ENCODE measurements at places on chromosomes 13 and 19. TPM values are rescaled to one million over a fixed set of nuclear protein-coding genes. Genes with fewer than 3 reads are reported as not detected.
A peak's percentile ranks its signal among the peaks of the same experiment; 100 is the strongest.

The RAX2 gene
- not detected for total RNA-seq

The CLEC4G gene
- total RNA-seq: not detected

The FUT3 gene
- total RNA-seq: not detected

GRCh38 chr13:71624653-71625600 is 242.1 kb downstream of the DACH1 start:
- H3K36me3 ChIP-seq: no peaks in the 10 kb centered on the region
- no peak for DNase-seq
- no peak overlapping the region for H3K4me3 ChIP-seq
- H3K4me1 ChIP-seq: peaks cover 6% of the 10 kb centered on the region
- H3K27me3 ChIP-seq: no peaks in the 10 kb centered on the region
- peak overlapping the region; percentile 69 for H3K27ac ChIP-seq

GRCh38 chr13:100707818-100708740 is 33.5 kb upstream of the TMTC4 start:
- no peaks in the 10 kb centered on the region for H3K27me3 ChIP-seq
- no peaks in the 10 kb centered on the region for H3K36me3 ChIP-seq
- no peaks in the 10 kb centered on the region for H3K4me1 ChIP-seq
- no peak overlapping the region for H3K27ac ChIP-seq
- no peak overlapping the region for H3K4me3 ChIP-seq

DNA sequence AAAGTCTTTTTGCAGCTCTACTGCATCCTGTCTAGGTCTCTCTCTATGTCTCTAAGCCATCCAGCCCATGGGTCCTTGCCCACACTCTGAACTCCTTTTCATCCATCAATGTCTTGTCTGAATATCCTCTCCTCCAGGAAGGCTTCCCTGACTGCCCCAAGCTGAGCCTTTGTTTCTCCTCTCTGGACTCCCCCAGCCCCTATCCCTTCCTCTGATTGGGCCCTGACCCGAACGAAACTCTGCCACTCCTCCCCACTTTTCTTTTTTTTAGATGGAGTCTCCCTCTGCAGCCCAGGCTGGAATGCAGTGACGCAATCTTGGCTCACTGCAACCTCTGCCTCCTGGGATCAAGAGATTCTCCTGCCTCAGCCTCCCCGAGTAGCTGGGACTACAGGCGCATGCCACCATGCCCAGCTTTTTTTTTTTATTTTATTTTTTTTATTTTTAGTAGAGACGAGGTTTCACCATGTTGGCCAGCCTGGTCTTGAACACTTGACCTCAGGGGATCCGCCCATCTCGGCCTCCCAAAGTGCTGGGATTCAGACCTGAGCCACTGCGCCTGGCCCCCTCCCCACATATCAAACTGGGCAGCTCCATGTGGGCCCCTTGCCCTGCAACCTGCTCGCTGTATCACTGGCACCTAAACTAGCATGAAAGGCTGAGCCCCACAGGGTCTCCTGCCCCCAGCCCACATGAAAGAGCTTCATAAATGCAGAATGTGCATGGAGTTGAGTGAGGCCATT is 870 bp upstream of the UNC13A start:
- no peak for DNase-seq
- H3K27me3 ChIP-seq: peaks cover 52% of the 10 kb centered on the region
- no peak overlapping the region for H3K4me3 ChIP-seq
- peaks cover 13% of the 10 kb centered on the region for H3K4me1 ChIP-seq
- no peak overlapping the region for H3K27ac ChIP-seq
- no peaks in the 10 kb centered on the region for H3K36me3 ChIP-seq

GRCh38 chr13:97339988-97340749 is 93.8 kb upstream of the RAP2A start:
- no peak for DNase-seq
- H3K4me1 ChIP-seq: peaks cover 75% of the 10 kb centered on the region
- peaks cover 41% of the 10 kb centered on the region for H3K36me3 ChIP-seq
- no peak overlapping the region for H3K4me3 ChIP-seq
- no peaks in the 10 kb centered on the region for H3K27me3 ChIP-seq
- H3K27ac ChIP-seq: peak overlapping the region; percentile 81

GRCh38 chr13:109720758-109721184 is 65.6 kb downstream of the IRS2 start:
- H3K4me3 ChIP-seq: no peak overlapping the region
- no peaks in the 10 kb centered on the region for H3K36me3 ChIP-seq
- H3K27me3 ChIP-seq: peaks cover 8% of the 10 kb centered on the region
- H3K27ac ChIP-seq: no peak overlapping the region
- H3K4me1 ChIP-seq: no peaks in the 10 kb centered on the region

DNA sequence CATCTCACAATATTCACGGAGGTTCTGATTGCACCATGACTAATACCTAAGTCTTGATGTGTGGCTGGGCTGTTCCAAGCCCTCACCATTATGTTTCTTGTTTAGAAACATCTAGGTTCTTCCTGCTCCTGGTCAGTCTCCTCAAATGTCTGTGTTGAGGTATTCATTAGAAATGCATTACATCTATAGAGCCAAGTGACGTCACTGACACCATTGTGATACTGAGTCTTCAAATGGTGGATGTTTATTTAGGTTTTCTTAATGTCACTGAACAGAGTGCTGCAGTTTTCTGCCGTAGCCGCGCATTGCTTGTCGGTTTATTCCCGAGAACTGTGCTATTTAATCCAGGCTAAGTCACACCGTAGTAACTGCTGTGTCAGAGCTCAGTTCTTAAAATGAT is 142.4 kb upstream of the SPACA7 start:
- H3K36me3 ChIP-seq: no peaks in the 10 kb centered on the region
- no peak overlapping the region for H3K4me3 ChIP-seq
- DNase-seq: no peak
- H3K27ac ChIP-seq: no peak overlapping the region
- peaks cover 15% of the 10 kb centered on the region for H3K27me3 ChIP-seq

DNA sequence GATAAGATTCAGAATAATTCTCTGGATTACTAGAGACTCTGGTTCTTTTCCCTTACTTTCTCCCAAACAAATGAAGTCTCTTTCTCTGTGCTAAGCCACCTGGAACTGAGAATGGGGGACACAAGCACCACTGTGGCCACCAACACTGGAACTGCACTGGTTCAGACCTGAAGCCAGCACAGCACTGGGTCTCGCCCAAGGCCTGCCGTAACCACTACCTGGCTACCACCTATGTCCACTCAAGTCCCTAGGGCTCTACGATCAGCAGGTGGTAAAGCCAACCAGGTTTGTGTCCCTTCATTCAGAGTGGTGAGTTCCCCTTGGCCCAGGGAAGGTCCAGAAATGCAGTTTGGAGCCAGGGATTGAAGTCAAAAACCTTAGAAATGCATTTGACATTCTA is 626.2 kb downstream of the DIAPH3 start:
- H3K27me3 ChIP-seq: no peaks in the 10 kb centered on the region
- no peaks in the 10 kb centered on the region for H3K36me3 ChIP-seq
- H3K4me3 ChIP-seq: no peak overlapping the region
- H3K4me1 ChIP-seq: peaks cover 15% of the 10 kb centered on the region
- DNase-seq: no peak

GRCh38 chr13:44165889-44166496 is 207.6 kb upstream of the SERP2 start:
- no peaks in the 10 kb centered on the region for H3K27me3 ChIP-seq
- no peaks in the 10 kb centered on the region for H3K36me3 ChIP-seq
- peaks cover 3% of the 10 kb centered on the region for H3K4me1 ChIP-seq
- H3K4me3 ChIP-seq: no peak overlapping the region
- no peak for DNase-seq

- H3K27ac ChIP-seq: no peak overlapping the region
- DNase-seq: no peak
- no peaks in the 10 kb centered on the region for H3K36me3 ChIP-seq
- H3K4me1 ChIP-seq: no peaks in the 10 kb centered on the region
- peaks cover 6% of the 10 kb centered on the region for H3K27me3 ChIP-seq
- H3K4me3 ChIP-seq: no peak overlapping the region
These were observed 312.5 kb upstream of the OBI1 start for GRCh38 chr13:78971355-78972025.

DNA sequence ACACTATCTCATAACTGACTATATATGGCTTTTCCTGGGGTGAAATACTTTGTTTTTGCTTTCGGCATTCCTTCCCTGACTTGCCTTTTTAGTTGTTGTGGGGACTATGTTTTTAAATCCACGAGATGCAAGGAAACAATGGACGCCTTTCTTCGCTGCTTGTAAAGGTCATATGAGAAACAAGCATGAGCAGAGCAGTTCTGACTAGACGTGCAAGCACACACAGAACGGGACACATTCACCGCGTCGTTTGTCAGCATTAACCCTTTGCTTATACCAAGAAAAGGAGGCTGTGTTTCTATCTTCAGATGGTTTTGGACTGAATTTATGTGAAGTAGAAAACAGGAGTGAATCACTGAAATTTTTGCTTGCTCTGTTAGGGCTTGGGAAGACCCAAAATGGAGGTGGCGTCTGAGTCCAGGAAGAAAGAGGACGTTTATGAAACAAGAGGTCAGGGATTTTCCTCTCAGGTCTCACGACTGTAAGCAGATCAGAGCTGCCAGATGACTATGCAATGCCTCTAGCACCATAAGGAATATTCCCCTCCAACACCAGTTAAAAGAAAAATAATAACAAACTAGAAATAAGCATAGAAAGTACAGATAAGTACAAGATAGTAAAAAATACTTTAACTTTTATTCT is 358.9 kb downstream of the DLEU7 start:
- no peak overlapping the region for H3K27ac ChIP-seq
- no peaks in the 10 kb centered on the region for H3K27me3 ChIP-seq
- no peak overlapping the region for H3K4me3 ChIP-seq

DNA sequence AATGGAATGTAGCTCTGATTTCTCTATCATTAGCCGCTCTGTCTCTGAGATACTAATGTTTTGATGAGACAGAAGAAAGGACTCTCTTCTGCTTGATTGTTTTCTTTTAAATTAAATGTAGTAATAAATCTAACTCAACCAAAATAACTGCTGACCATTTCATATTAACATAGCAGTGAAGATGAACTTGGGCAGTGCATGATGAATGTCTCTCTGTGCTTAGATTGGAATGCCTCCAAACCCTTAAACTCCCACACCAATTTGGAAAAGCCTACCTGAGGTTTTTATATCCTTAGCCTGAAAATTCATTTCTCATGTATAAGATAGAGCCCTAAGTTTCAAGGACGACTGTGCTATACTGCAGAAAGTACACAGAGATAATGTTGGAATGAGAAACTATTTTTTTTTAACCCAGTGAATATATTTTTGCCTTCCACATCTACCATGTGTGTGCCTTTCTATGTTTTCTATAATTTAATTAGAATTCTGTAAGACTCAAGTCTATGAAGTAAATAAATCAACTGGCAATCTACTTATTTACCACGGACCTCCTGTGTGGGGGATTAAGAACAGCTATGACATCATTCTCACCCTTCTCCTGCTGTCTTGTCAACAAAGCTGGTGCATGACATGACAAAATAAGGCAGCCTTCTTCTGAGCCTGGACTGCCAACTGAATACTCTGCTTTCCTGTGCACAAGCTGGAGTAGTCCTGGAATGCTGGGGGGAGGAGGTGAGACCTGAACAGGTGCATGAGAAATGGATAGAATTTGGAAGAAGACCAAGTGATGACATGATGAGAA is 155.5 kb downstream of the FGF9 start:
- peaks cover 4% of the 10 kb centered on the region for H3K4me1 ChIP-seq
- no peaks in the 10 kb centered on the region for H3K27me3 ChIP-seq
- H3K4me3 ChIP-seq: no peak overlapping the region
- no peak overlapping the region for H3K27ac ChIP-seq
- H3K36me3 ChIP-seq: no peaks in the 10 kb centered on the region
- DNase-seq: no peak

GRCh38 chr13:46575818-46576221 is 22.9 kb downstream of the LRCH1 start:
- H3K36me3 ChIP-seq: no peaks in the 10 kb centered on the region
- no peaks in the 10 kb centered on the region for H3K27me3 ChIP-seq
- H3K4me1 ChIP-seq: peaks cover 94% of the 10 kb centered on the region
- peak overlapping the region; percentile 9 for H3K4me3 ChIP-seq
- peak; percentile 36 for DNase-seq
- H3K27ac ChIP-seq: peak overlapping the region; percentile 3

DNA sequence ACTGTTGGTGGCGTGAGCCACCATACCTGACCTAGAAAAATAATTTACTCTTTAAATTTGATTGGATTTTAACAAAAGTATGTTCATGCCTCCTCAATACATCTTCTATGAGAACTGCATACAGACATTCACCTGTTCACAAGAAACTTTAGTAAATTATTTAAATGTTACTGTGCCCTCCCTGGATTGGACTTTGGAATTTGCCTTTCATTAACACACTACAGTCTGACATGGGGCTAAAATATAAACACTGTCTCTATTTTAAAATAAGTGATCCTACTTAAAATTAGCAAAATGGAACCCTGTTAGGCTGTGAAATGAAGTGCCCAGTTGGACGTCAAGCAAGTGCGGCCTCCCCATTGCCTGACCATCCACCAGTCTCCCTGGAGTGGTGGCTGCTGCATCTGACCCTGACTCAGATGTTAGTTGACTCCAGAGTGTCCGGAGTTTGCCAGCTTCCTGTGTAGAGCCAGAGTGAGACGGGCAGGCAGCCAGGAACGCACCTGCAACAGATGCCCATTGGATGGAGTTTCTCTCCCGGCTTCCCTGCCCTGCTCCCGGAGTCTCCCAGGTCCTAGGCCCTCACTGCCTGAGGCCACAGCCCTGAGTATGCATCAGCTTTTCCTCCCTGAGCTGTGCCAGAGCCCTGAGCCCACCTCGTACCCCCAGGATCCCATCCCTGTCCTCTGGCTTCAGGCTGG is 45.9 kb upstream of the ATP11A start:
- peaks cover 3% of the 10 kb centered on the region for H3K4me1 ChIP-seq
- H3K27ac ChIP-seq: no peak overlapping the region
- H3K4me3 ChIP-seq: no peak overlapping the region
- no peaks in the 10 kb centered on the region for H3K36me3 ChIP-seq

DNA sequence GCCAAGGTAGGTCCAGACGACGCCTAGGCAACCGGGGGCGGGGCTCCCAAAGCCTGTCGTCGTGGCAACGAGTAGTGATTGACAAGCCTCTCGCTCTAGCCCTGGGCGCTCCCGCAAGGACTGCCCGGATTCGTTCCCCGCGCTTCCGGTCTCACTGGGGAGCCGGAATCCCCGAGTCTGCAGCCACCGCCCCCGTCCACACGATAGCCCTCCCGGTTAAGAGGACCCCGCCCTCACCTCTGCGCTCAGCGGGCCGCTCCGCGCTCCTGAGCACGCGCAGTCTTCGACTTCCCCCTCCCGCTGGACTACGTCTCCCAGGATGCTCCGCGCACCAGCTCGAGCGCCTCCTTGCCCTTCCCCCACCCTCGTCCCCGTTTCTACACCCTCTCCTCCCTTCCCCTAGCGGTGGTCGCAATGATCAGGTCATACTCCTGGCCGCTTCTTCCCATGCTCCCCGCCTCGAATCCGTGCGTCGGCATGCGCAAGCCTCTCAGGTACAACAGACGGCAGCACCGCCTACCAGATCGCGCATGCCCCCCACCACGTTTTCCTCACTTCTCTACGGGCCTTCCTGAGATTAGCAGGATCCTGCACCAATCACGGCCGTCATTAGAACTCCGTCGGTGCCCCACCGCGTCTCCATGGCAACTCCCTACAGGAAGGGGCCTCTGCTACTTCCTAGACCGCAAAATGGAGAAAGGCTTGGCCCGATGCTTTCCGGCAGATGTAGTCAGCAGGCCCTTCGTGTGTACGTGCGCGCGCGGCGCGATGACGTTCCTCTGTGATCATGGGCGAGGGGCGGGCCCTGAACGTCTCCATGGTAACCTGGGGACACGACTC is at the start of gene MZF1:
TSS of gene MZF1 (minus strand) at position 518 of the 840 bp plus-strand sequence. CDS start 1,946 bp downstream, outside the sequence.
- peaks cover 16% of the 10 kb centered on the region for H3K4me1 ChIP-seq
- H3K27me3 ChIP-seq: no peaks in the 10 kb centered on the region
- DNase-seq: peak; percentile 99
- peak within 1 kb of the TSS; percentile 66 for H3K4me3 ChIP-seq
- H3K36me3 ChIP-seq: no peaks in the 10 kb centered on the region

GRCh38 chr19:8635422-8635821 is 5.0 kb downstream of the NFILZ start:
- no peak for DNase-seq
- H3K4me1 ChIP-seq: peaks cover 23% of the 10 kb centered on the region
- H3K27ac ChIP-seq: no peak overlapping the region
- H3K4me3 ChIP-seq: no peak overlapping the region
- no peaks in the 10 kb centered on the region for H3K27me3 ChIP-seq

All from heart right ventricle (tissue), 16 donors.